AG08395 (cell line): ENCODE measurements at places on chromosomes 13 and 19.

DNA sequence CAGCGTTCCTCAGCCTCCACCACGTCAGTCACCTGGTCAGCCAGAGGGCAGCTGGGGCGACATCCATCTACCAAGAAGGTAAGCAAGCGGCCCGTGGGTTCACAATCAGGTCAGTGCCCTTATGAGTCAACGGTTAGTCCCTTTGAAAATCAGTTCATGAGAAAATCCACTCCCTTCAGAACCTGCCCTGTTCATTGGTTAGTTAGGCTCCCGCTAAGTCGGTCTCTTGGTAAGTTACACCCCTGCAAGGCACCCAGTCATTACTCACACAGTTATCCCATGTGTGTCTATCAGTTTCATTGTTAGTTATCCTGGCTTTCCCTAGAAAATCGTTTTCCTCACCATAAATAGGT lies 564 bp downstream of the SIGLECL1 start:
- no peak for DNase-seq

DNA sequence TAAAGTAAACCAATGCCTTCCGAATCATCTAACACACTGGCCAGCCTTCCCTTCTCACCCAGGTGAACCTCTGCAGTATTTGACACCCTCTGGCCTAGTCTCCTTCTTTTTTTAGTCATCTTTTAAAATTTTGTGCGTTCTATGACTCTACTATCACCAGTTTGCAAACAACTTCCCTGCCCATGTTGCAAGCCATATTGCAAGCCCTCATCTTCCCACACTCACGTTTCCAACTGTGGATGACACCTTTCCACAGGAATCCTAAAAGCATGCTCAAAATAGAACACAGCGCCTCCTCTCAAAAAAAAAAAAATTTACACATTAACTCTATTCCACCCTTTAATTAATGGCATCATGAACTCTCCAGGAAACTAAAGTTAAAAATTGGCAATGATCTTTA lies 440.1 kb downstream of the EFNB2 start:
- no peak for DNase-seq

- no peak for DNase-seq
Observed at GRCh38 chr13:66200555-66200954, 1029.6 kb downstream of the PCDH9 start.

- DNase-seq = no peak
Observed at GRCh38 chr13:114077099-114077932, 55.1 kb downstream of the RASA3 start.

DNA sequence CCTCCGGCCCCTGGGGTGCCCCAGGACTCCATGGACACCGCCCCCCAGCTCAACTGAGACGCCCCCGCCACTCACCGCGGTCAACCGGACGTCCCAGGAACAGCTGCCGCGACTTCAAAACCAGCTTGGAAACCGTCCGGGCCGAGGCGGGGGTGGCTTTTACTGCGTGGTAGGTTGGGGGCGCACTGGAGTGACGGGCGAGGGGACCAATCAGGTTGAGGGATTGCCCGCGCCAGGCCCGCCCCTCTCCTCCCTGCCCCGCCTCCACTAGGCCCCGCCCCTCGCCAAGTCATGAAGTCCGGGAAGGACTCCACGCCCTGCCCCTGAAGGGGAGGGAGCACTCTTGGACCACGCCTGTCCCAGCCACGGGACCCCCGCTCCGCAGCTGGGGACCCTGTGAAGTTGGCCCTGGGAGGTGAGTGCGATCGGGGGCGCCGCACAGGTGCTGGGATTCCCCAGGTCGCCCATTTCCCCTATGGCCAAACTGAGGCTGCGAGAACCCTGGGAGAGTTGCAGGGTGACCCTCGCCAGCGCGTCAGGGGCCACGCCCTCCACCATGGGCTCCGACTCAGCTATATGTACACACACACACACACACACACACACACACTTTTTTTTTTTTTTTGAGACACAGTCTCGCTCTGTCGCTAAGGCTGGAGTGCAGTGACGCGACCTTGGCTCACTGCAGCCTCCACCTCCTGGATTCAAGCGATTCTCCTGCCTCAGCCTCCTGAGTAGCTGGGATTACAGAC lies at the start of gene PLIN3:
Gene PLIN3, minus strand, starts transcription at position 134 of the 752 bp plus-strand sequence. CDS start 6,273 bp downstream, outside the sequence.
- DNase-seq = peak; percentile 100

GRCh38 chr19:34452723-34453122 lies 24.5 kb downstream of the UBA2 start:
- DNase-seq = no peak

DNA sequence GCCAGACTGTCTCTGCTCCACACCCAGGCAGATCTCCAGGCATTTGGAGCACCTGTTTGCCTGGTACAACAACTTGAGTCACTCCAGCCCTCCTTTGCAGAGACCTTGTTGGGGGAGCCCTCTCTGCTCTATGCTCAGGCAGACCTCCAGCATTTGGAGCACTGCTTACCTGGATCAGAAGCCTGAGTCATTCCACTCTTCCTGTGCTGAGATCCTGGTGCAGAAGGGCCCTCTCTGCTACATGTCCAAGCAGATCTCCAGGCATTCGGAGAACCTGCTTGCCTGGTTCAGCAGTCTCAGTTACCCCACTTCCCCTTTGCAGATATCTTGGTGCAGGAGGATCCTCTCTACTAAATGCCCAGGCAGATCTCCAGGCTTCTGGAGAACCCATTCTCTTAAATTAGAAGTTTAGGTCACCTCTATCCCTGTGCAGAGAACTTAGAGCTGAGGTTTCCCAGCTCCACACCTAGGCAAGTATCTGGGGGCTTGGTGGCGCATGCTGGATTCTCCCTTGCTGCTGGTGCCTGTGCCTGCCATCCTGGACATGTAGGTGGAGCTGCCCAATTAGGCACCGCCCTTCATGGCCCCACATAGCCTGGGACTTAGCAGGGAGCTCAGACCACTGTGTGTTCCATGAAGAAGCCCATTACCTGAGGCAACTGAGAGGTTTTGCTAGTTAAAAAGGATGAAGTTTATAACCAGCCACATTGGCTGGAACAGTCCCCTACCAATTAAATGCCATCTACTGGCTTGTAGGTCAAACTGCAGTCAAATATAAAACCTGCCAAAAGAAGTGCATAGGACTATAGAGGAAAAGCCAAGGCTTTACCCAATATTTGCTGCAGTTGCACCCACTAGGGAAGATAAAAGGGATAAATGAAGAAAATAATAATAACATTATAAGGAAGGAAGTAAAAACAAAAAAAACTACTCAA lies 97.6 kb upstream of the SLITRK6 start:
- no peak for DNase-seq

GRCh38 chr13:25178070-25178469 lies 6.0 kb upstream of the AMER2 start:
- DNase-seq = no peak

DNA sequence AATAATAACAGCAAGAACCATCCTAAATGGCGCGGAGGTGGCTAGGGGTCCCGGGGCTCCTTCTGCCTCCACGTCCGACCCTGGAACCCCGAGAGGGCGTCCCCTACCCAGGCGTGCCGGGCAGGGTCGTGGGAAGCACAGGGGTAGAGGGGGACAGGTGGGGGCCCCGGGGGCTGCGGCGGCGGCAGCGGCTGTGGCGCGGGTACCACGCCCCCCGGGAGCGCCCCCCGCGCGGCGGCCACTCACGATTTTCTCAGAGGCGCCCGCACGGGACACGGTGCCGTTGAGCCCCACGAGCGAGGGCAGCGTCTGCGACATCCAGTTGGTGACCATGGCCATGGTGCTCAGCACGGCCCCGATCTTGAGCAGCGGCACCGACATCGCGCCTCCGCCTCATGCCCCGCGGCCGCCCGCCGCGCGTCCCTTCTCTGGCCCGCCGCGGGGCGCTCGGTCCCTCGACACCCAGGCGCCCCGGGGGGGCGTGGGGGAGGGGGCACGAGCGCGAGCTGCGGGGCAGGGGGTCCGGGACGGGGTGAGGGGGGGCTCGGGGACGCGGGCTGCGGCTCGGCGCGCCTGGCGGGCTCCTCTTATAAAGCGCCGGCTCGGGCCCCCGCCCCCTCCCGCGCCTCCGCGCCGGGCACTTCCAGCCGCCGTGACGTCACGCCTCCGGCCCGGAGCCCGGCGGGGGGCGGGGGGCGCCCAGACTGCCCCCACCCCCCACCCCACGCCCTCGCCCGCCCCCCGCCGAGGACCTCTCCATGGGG lies 22.9 kb downstream of the OLFM2 start:
- peak; percentile 33 for DNase-seq

GRCh38 chr13:25493931-25494640 lies 122.3 kb downstream of the ATP8A2 start:
- no peak for DNase-seq

- DNase-seq = no peak
Observed at GRCh38 chr19:42479736-42480135, 37.0 kb upstream of the CXCL17 start.

DNA sequence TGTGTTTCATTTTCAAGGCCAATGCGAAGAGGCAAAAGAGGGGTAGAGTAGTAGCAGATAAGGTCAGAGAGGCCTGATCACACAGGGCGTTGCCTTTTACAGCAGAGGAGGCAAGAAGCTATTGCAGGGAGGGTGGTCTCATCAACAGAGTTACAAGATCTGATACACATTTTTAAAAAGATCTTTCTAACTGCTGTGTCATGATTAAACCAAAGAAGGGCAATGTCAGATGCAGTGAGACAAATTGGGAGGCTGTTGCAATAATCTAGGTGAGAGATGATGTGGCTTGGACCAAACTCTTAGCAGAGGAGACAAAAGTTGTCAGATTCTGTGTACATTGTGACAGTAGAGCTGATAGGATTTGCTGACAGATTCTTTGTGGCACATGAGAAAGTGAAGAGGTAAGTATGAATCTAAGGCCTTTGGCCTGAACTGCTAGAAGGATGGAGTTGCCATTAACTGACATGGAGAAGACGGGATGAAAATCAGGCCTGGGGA lies 13.0 kb upstream of the LRRC63 start:
- DNase-seq = no peak

- DNase-seq = no peak
Observed at GRCh38 chr13:99982036-99982730, 599 bp downstream of the ZIC2 start.

GRCh38 chr19:6424195-6424938 lies at the start of gene KHSRP:
Gene KHSRP (minus strand): TSS chr19:6424811. CDS start chr19:6424701, 110 bp downstream.
- peak; percentile 34 for DNase-seq

- peak; percentile 13 for DNase-seq
Observed at GRCh38 chr13:43879755-43880181, at the start of gene LACC1. Gene LACC1 (plus strand): TSS chr13:43879904. CDS start chr13:43880986, 1,082 bp downstream.

DNA sequence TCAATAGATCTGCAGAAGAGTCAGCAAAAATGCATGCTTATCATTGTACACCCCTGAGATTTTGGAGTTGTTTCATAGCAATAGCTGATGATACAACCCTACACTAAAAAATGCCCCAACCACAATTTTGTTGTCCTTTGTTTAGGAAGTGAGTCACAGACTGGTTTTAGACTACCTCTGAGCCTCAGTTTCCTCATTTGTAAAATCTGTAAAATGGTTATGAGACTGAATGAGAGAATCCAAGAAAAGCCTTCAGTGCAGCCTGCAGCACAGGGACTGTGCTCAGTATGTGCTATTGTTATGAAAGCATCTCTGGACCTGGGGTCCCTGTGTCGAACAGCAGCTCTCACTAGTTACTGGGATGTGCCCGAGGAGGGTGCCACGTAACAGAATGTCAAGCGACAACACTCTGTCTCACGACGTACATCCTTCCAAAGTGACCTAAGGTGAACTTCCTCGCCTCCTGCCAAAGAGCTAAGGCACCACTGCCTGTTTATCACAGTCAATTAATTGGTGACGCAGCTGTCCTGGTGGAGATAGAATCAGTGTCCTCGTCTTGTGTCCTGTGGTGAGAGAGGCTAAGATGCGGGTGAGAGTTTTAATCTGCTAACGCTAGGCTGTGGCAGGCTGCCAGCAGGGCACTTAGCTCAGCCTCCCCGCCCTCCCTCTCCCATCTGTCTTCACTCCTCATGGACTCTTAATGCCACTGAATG lies 18.1 kb downstream of the DHRS12 start:
- DNase-seq = peak; percentile 47

- no peak for DNase-seq
Observed at GRCh38 chr13:81582381-81582780, 1241.5 kb upstream of the SPRY2 start.

DNA sequence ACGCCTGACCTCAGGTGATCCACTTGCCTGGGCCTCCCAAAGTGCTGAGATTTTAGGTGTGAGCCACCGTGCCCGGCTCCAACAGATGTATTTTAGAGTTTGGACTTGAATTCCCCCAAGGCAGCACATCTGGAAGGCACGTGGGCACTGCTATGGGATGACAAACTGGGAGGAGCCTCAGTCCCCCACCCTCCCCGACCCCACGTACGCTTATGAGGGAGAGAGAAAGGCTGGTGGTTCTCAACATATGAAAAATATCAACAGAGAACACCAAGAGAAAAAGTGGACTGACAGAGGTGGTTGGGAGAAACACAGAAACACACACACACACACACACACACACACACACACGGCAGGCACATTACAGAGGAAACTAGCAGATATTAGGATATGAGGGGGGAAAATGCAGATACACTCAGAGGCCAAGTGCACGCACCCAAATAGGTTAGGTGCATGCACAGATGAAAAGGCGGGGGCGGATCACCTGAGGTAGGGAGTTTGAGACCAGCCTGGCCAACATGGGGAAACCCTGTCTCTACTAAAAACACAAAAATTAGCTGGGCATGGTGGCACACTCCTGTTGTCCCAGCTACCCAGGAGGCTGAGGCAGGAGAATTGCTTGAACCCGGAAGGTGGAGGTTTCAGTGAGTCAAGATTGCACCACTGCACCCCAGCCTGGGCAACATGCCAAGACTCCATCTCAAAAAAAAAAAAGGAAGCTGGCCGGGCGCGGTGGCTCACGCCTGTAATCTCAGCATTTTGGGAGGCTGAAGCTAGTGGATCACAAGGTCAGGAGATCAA lies 3.2 kb downstream of the STX10 start:
- no peak for DNase-seq

GRCh38 chr13:49214917-49215376 lies 5.2 kb upstream of the MLNR start:
- peak; percentile 20 for DNase-seq

GRCh38 chr19:51586103-51586728 lies 15.1 kb downstream of the ZNF175 start:
- no peak for DNase-seq

- no peak for DNase-seq
Observed at GRCh38 chr19:1417145-1417544, 9.8 kb downstream of the DAZAP1 start.
